NCI-H1417 (cell line): ENCODE measurements at places on chromosomes 6 and 20.

- no peak for DNase-seq
These were observed 706.2 kb upstream of the GJE1 start for GRCh38 chr6:141426400-141426980.

DNA sequence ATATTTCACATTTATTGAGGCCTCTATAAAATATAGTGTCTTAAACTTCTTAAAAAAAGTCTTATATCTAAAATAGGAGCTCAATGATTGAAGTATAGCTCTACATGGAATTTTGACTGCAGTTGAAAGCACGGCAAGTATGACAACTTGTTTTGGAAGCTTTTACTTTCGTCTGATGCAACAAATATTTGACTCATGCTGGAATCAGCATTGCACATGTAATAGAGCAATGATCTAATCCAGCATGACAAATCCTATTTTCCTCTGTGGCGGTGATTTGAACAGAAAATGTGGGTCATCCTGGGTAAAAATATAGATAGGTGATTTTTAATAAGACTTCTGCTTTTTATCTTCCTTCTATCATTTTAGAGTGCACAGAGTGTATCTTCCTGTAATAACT, 111.6 kb downstream of the TINAG start:
- DNase-seq, result no peak

DNA sequence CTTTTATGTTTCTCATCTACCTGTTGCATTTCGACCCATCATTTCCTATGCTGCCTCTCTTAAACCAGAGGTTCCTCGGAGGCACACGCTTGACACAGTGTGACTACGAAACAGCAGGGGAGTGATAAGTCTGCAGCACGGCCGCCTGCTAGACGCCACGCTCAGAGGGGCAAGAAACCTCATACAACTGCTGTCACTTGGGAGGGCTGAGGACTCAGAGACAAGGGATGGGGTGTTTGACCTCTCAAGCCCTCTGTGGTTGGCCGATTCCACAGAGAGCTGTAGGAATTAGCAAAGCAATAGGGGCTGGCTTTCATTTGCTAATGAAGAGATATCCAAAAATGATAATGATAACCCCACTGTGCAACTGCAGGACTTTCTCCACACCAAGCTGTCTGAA, 372.5 kb downstream of the ZFAND3 start:
- DNase-seq, result peak; percentile 48

DNA sequence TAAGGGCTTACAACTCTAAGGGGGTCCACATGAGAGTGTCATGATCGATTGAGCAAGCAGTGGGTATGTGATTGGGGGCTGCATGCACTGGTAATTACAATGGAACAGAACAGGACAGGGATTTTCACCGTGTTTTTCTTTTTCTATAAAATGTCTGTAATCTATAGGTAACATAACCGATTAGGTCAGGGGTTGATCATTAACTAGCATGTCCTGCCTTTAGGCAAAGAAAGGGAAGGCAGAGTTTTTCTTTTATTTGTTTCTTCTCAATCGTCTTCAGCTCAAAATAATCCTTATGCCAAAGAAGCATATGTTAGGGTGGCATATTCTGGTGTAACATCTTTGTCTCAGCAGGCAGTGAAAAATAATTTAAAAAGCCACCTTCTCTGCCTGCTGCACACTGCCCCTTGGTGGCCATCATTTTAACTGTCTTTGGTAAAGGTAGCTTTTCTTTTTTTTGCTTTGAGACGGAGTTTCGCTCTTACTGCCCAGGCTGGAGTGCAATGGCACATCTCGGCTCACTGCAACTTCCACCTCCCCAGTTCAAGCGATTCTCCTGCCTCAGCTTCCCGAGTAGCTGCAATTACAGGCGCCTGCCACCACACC, 9.7 kb upstream of the CEP43 start:
- DNase-seq, result no peak

DNA sequence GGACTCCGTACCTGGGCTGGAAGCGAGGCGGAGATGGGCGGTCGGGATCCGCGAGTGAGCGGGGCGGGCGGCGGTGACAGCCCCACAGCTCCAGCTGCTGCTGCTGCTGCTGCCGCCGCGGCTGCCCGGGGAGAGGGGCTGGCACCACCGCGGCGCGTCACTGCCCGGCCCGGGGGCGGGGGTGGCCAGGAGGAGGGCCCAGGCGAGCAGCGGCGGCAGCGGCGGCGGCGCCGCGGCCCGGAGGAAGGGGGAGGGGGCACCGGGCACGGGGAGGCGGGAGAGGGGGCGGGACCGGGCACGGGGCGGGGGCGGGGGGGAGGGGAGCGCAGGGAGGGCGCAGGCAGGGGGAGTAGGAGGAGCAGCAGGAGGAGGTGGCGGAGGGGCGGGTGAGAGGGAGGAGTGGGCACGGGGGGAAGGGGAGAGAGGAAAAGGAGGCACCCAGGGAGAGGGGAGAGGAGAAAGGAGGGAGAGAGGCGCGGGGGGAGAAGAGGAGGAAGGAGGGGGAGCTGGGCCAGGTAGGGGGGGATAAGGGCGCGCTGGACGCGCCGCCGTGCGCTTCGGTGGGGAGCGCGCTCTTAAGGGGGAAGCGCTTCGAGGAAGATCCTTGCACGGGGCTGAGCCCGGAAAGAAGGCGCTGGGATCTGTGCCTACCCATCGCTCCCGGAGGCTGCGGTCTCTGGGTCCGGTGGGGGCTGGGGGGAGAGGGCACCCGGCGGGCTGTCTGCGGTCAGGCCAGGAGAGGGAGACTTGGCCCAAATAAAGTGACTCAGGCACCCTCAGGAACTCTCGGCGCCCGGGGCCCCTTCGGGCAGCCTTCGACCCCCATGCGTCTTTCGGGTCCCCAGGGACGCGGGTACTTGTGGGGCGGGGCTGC, 101.5 kb downstream of the NOL4L start:
- peak; percentile 93 for DNase-seq
